ENCODE measurements at places on chromosomes 6 and 20.

GRCh38 chr20:20520776-20521175 is 152.9 kb downstream of the INSM1 start:
- no peak for DNase-seq

DNA sequence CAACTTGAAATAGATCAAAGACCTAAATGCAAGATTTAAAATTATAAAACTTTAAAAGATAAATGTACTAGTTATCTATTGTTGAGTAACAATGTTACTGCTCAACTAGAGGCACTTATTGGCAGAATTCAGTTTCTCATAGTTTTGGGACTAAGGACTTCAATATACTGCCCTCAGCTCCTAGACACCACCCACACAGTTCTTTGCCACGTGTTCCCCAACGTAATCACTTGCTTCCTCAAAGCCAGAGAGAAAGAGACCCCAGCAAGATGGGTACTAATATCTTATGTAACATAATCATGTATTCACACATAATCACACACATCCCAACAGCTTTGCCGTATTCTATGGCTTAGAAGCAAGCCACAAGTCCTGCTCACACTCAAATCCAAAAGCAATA is 50.3 kb upstream of the SLC22A16 start:
- no peak for DNase-seq

DNA sequence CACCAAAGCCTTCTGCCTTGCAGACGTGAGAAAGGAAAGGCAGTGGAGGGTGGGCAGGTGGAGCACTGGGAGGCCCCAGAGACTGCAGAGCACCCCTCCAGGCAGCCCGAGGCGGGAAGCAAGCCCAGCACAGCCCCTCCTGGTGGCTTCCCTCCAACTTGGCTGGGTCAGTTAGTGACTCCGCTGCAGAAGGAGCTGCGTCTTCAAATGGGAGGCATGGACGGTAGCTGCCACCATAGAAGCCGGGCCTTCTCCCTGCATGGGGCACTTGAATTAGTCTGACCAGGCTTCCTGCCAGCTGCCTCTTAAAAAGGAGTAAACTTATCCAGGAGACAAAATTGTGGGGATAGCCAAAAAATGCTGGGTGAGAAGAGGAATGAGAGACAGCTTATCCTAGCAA is 88.0 kb upstream of the RPS6KA2 start:
- DNase-seq, result no peak

DNA sequence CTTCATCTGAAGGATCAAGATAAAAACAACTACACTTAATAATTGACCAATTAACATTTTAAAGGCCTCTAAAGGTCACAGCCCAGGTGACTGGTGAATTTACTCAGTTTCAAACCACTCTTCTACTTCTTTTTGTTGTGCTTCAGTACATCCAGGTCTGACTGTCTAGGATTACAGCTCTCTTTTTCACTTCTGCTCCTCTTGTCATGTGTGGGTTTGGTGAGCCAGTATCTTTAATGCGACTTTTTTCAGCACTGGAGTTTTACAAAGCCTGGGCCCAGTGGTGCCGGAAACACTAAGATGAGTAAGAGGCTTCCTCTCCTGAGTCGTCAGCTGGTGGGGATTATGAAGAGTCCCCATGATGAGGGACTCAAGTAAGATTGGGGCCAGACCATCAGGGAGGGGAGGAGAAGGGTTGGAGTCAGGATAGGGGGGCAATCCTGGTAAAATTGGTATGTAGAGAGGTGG is 27.0 kb downstream of the HECA start:
- no peak for DNase-seq

- no peak for DNase-seq
Measured at GRCh38 chr6:134288538-134289203, 29.2 kb downstream of the SGK1 start.

- no peak for DNase-seq
Measured at GRCh38 chr6:170199716-170200115, 91.2 kb downstream of the DLL1 start.

DNA sequence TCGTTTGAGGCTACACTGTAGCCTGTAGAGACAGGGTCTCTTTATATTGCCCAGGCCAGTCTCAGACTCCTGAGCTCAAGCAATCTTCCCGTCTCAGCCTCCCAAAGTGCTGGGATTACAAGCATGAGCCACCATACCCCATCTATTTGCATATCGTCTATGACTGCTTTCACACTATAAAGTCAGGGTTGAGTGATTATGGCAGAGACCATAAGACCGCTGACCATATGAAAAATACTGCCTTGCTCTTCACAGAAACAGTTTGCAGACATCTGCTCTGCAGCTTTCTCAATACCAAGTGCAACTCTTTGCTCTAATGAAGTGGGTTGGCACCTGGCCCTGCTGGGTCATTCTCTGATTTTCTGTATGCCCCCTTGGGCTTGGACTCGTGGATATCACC is 79.5 kb upstream of the PAK5 start:
- DNase-seq, result no peak

DNA sequence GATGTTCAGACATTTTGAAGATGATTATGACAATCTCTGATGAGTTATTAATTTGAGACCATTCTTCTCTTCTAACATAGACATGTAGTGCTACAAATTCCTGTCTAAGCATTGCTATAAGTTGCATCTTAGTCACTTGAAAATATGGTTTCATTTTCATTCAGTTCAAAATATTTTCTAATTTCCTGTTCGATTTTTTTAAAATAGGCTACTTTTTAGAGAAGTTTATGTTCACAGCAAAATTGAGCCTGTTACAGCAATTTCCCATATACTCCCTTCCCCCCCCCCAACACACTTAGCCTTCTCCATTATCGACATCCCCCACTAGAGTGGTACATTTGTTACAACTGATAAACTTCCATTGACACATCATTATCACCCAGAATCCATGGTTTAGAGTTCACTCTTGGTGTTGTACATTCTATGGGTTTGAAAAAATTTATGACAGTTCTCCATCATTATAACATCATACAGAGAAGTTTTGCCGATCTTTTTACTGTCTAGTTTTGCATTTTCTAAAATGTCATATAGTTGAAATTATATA is 31.2 kb downstream of the PLAGL1 start:
- DNase-seq, result no peak
